Inflammatory macrophage (primary cell): ENCODE measurements at places on chromosomes 1 and 21.

DNA sequence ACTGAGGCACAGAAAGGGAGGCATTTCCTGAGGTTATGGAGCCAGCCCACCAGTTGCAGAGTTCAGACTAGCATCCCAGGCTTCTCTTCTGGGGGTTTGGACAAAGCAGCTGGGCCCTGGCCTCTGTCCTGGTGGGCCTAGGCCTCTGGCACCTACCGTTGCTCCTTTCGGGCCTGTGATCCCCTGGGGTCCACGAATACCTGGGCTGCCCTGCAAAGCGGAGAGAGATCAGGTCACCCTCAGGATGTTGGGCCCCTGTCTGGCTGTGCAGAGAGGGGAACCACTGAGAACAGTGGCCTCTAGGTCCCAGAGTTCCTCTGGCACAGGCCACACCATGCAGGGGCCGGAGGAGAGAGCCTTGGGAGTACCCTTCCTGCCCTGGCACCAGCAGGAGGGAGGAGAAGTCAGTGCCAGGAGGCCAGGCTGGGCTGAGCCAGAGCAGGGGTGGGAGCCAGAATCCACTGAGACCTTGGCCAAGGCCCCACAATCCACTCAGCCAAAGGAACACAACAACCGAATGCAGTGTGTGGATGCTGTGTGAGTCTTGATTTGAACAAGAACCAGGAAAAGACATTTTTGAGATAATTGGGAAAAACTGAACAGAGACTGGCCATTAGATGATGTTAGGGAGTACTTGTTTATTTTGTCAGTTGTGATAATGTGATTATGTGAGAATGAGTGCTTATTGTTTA lies 8.9 kb downstream of the COL9A2 start:
- DNase-seq = no peak

GRCh38 chr1:76548513-76549100 lies 318.7 kb upstream of the ST6GALNAC5 start:
- DNase-seq = no peak

- no peak for DNase-seq
Measured at GRCh38 chr1:42934541-42935312, 23.9 kb downstream of the SLC2A1 start.

GRCh38 chr1:208101661-208102431 lies 142.3 kb downstream of the PLXNA2 start:
- no peak for DNase-seq

DNA sequence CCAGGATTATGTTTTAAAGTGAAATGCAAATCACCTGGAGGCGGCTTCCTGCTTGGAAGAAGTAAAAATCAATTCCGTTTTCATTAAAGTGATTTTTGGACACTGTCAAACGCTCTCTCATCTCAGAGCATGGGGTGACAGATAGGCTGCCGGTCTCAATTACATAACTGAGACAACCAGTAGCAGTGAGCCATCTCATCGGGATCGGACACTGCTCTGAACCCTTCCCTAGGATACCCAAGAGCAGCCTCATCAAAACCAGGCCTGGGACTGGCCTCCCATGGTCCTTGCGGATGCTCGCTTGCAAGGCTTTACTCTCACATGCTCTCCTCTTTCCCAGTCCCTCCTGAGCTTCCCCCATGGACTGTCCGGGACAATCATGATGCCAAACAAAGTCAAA lies 12.1 kb downstream of the KCND3 start:
- DNase-seq = no peak

DNA sequence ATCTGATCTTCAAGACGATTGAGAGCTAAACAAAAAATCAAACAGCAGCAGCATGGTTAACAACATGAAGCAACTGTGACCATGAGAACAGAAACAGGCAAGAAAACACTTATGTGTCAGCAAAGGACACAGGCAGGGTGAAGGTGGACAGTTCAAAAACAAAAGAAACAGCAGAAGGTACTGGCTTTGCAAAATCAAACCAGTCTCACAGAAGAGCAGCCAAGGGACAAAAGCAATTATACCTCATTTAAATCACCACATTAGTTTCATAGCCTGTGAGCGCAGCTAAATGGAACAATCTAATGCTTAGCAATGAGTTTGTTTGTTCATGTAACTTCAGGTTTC lies 59.1 kb downstream of the CAPN2 start:
- DNase-seq = no peak

DNA sequence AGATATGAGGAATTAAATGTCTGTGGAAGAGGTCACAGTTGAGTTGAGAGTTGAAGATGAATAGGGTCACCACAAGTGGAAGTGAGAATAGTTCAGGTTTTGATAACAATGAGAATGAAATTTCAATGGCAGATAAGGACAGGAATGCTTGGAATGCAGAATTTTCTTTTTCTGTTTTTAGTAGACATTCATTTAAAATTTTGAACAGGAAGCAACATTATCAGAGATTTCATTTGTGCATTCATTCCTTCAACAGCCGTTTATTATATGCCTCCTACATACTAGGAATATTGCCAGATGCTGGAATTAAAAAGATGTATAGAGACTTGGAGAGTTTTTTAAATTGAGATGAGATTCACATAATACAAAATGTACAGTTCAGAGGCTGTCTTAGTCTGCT lies 126.8 kb downstream of the ITSN1 start:
- no peak for DNase-seq

GRCh38 chr1:113508364-113509164 lies 118.2 kb downstream of the MAGI3 start:
- no peak for DNase-seq
